ENCODE measurements at places on chromosomes 3 and 15.
A peak's percentile ranks its signal among the peaks of the same experiment; 100 is the strongest.

DNA sequence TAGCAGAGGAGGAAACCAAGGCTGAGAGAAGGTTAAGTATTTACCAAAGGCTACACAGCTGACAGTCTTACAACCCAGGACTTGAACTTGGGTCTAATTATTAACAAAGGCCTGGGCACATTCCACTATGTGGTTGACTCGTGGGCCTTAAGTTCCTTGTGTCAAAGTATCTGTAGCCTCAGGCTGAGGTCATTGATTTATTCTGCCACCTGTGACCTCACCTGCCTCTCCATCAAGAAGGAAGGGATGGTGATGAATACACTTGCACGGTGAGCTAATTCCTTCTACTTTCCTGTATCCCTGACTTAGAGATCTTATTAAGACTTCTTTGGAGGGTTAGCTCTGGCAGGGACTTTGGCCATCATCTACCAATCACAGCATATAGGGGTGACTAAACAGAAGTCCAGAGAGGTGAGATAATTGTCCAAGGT, 19.9 kb upstream of the LRRC58 start:
- DNase-seq: no peak

GRCh38 chr3:10419637-10420232, 85.7 kb downstream of the ATP2B2 start:
- DNase-seq: peak; percentile 14

DNA sequence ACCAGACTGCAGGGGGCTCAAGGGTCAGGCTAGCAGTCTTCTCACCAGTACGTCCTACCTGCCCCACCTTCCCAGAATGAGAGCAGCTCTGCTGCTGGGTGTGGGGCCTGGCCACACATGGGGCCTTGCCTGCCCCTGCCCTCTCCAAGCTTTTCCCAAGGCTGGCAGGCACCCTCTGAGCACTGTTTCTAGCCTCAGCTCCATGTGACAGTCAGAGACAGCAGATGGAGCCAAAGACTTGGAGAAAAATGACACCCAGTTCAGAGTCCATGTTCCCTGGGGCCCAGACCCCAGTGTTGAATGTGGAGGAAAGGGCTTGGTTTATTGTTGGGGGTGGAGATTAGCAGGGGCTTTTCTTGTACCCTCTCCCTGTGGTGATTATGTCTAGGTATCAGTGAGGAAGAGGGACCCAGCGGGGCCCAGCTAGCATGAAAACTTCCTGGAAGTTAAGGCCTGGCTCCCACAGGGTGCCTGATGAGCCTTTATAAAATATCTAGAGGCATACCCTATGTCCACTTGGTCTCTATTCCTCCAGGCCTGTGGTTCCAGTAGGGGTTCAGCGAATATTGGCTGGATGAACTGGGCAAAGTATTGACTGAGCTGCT, 153.8 kb downstream of the EEFSEC start:
- DNase-seq: no peak

GRCh38 chr3:112776836-112777235, 69.8 kb downstream of the CD200R1L start:
- no peak for DNase-seq

DNA sequence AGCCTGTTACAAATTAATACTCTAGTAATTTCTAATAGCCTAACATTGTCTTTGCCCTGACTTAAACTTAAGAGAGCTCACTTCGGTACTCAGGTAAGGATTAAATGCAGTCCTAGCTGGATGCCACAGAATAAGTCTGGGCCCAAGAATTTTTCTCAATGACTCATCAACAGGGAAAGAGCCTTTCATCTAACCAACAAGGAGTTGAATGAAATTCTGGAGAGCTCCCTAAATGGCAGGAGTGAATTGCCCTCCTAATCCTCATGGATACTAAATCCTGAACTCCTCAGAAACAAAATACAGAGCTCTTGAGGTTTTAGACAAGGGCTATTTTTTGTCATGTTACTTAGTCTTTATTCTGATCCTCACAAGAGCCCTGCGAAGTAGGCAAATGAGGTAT, 159.5 kb downstream of the PLCH1 start:
- no peak for DNase-seq

GRCh38 chr3:174859114-174859735, at the start of gene NAALADL2:
NAALADL2 (plus strand) TSS chr3:174859334.
- no peak for DNase-seq

DNA sequence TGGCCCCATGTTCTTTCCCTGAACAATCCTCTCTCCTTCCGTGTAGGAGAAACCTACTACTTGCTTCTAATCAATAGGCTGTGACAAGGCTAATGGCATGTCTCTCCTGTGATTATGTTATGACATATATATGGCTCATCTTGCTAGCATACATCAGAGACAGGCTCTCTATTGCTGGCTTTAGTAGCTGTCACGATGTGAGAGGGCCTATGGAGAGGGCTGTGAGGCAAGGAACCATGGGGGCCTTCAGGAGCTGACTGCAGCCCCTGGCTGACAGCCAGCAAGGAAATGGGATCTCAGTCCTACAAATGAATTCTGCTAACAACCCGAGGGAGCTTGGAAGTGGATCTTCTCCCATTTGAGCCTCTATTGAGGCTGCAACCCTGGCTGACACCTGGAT, 96.3 kb downstream of the EOMES start:
- no peak for DNase-seq

DNA sequence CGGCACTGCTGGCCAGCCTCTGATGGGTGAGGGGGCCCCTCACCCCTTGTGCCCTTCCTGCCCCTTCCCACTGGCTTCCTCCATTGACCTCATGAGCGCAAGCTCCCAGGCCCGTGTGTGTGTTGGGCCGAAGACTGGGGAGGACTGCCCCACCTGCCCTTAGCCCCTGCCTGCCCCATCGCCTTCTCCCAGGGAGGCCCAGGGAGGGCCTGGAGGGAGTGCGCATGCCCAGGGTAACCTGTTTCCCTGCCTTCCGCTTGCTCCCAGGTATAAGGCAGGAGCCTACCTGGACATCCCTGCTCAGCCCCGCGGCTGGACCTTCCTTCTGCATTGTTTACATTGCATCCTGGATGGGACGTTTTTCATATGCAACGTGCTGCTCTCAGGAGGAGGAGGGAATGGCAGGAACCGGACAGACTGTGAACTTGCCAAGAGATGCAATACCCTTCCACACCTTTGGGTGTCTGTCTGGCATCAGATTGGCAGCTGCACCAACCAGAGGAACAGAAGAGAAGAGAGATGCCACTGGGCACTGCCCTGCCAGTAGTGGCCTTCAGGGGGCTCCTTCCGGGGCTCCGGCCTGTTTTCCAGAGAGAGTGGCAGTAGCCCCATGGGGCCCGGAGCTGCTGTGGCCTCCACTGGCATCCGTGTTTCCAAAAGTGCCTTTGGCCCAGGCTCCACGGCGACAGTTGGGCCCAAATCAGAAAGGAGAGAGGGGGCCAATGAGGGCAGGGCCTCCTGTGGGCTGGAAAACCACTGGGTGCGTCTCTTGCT, 8.8 kb downstream of the DLL4 start:
- peak; percentile 49 for DNase-seq

GRCh38 chr15:29669823-29670222, 152.4 kb downstream of the TJP1 start:
- no peak for DNase-seq

DNA sequence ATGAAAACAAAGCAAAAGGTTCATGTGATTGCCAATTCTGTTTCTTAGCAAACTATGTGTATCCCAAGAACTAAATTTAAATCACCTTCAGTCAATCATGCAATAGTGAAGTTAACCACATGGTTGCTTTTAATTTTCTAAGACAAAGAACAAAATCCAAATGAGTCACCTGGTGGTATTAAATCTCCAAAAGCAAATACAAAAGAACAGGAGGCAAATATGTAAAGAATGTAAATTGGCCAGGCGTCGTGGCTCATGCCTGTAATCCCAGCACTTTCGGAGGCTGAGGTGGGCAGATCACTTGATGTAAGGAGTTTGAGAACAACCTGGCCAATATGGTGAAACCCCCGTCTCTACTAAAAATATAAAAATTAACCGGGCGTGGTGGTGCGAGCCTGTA, 54.2 kb upstream of the PIK3R4 start:
- no peak for DNase-seq

GRCh38 chr3:122167630-122168029, 15.8 kb upstream of the CASR start:
- DNase-seq: no peak

- DNase-seq: no peak
Measured at GRCh38 chr3:156416846-156417558, 137.9 kb downstream of the SSR3 start.

DNA sequence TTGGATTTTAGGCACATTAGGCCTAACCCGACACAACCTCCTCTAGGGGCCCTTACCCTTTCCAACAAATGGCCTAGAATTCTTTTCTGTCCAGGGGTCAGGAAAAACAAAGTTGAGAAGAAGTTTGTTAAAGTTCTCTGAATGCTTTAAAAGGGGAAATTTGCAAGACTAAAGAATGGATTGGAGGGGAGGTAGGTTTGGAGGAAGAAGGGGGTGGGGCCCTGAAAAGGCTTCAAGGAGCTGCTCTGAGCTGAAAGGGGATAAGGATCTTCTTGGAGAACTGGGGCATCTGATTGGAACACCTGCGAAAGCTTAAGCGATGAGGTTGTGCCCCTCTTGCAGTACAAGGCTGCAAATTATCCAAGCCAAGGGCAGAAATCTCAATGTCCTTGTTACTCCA, 3.9 kb upstream of the SENP2 start:
- no peak for DNase-seq

DNA sequence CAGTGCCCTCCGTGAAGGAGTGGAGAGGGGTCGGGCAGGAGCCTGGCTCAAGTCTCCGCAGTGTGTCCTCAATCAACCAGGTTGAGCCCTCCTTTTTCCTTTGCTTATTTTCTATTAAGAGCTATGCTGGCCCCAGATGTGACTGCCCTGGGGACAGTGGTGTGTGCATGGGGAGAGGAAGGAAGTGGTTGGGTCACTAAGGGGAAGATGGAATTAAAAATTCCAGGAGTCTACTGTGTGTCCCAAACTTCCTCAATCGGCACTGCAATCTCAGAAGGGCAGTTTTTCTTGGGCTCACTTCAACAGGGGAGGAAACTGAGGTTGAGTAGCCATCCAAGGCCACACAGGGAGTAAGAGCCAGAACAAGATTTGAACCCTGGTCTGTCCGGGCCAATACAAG, 13.7 kb upstream of the GRIP2 start:
- DNase-seq: no peak

DNA sequence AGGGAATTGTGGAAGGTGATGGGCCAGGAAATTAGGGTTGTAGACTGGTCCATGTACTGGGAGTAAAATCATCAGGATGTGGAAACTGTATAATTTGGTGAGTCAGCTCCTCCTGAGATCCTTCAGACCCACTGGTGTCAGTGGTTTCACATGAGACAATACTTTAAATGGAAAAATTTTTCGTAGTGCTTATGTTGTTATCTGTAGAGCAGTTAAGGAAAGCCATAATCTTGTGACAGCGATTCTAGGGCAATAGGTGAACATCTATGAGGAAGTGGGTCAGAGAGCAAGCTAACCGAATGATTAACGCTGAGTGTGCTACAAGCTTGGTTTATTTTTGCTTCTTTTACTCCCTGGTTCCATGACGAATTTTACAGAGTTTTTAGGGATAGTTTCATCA, 200.6 kb downstream of the CADM2 start:
- no peak for DNase-seq

GRCh38 chr3:138432576-138433240, 1.7 kb upstream of the ESYT3 start:
- DNase-seq: no peak

DNA sequence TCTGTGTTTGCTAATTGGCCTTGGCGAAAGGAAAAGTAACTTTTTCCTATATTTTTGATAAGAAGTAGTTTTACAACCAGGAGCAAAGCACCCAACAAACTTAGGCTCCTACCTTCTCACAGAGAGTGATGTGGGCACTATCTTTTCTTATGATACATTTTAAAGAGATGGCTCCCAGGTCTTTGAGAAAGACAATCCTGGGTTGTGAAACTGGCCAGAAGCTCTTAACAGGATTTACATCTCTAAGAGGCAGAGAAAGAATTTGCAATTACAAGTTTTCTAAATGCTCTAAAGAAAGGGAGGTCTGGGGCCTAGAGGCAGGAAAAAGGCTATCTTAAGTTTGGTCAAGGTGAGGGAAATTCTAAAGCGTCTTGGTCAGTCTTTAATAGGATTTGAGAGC, 609.7 kb downstream of the VGLL3 start:
- no peak for DNase-seq

- DNase-seq: no peak
Measured at GRCh38 chr3:87973906-87974305, 84.9 kb downstream of the CGGBP1 start.

DNA sequence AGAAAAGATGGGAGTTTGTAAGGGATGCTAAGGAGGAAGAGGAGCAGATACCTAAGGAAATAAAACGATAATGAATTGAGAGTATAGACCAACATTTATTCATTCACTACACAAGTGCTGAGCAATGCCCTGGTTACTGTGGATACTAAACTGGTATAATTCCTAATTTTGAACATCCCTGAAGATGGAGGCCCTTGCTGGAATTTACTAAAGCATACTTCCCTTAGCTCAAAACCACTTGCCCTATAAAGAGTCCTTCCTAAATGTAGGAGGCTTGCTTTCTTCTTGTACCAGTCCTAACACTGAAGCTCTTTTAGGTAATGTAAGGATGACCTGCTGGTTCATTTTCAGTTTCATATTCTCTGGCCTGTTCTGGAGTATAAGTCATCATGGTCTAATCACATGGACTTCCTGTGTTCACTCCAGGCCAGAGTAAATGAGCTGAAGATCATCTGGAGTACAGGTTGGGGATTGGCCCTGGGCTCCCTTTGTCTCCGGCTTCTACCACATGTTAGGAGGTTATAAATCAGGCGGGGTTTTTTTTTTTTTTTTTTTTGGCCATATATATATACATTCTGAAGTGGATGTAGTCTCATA, 40.1 kb upstream of the MTMR10 start:
- no peak for DNase-seq

GRCh38 chr15:100595964-100596363, 6.0 kb downstream of the LINS1 start:
- DNase-seq: no peak

DNA sequence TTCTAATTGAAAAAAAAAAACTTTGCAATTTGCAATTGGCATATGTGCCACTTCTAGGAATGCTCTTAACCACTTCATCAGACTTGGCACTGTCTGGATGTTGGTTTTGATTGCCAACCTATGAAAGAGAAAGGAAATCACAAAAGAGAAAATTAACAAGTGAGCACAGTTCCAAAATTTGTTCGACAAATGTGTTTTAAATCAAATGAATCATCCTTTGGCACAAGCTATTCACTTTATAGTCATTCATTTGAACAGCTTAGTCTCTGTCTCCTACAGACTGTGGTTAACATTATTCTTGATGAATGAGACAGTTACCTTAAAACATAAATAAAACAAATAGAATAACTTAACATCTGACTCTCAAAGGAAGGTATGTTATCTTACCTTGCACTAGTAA, 265.0 kb downstream of the EPHA3 start:
- no peak for DNase-seq

DNA sequence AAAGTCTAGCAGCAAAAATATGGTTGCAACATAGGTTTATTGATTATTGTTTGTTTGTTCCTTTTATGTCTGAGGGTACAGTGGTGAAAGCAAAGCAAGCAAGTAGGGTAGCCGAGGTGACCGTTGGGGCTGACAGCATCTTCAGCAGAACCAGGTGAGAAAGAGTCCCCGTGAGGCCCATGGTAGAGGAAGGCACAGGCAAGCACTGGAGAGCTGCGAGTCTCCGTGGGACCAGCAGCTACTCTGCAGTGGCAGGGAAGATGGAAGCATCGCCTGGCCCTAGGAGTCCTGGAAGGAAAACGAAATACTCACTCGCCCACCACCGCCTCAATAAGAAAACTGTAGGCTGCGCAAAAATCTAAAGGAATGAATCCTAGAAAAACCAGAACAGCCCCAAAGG, 25.3 kb upstream of the GABRA5 start:
- DNase-seq: no peak

Data from stimulated activated naive CD4-positive, alpha-beta T cell (primary cell).